Stomach (tissue), 19 donors: ENCODE measurements at places on chromosomes 6 and 20. TPM values are rescaled to one million over a fixed set of nuclear protein-coding genes. Genes with fewer than 3 reads are reported as not detected.

WFDC5 gene
- not detected for polyA plus RNA-seq

CLPSL2 gene
- not detected for polyA plus RNA-seq

POU3F2 gene
- polyA plus RNA-seq = not detected

DNA sequence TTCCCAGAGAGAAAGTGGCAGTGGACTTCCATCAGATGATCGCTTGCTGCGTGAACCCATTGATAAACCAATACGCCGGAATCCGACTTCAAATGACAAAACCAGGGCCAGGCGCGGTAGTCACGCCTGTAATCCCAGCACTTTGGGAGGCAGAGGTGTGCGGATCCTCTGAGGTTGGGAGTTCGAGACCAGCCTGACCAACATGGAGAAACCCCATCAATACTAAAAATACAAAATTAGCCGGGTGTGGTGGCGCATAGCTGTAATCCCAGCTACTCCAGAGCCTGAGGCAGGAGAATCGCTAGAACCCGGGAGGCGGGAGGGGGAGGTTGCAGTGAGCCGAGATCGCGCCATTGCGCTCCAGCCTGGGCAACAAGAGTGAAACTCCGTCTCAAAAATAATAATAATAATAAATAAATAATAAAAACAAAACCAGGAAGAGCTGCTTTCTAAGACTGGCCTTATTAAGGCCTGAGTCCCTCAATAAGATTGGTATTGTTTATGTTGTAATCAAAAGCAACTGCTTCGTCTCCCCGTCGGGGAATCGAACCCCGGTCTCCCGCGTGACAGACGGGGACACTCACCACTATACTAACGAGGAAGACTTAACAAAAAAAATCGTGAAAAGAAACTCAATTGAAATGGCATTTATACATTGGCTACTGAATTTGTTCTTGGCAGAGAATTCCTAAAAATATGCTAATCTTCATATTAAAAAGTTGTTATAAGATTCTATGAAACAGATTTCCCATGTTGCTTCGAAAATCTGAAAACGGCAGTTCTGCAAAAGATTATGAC is 110.2 kb upstream of the ZNF184 start:
- no peaks in the 10 kb centered on the region for H3K4me1 ChIP-seq
- no peak for DNase-seq
- H3K27ac ChIP-seq = no peak overlapping the region
- H3K4me3 ChIP-seq = no peak overlapping the region
- no peaks in the 10 kb centered on the region for H3K27me3 ChIP-seq

- no peak overlapping the region for H3K4me3 ChIP-seq
- no peaks in the 10 kb centered on the region for H3K4me1 ChIP-seq
- H3K27ac ChIP-seq = no peak overlapping the region
- H3K36me3 ChIP-seq = no peaks in the 10 kb centered on the region
- no peak for DNase-seq
- no peaks in the 10 kb centered on the region for H3K27me3 ChIP-seq
These were observed 131.7 kb upstream of the MLIP start for GRCh38 chr6:53979468-53980067.

GRCh38 chr20:62815066-62815991 is 1.5 kb upstream of the COL9A3 start:
- H3K36me3 ChIP-seq = peaks cover 38% of the 10 kb centered on the region
- peaks cover 65% of the 10 kb centered on the region for H3K27me3 ChIP-seq
- no peak for DNase-seq

DNA sequence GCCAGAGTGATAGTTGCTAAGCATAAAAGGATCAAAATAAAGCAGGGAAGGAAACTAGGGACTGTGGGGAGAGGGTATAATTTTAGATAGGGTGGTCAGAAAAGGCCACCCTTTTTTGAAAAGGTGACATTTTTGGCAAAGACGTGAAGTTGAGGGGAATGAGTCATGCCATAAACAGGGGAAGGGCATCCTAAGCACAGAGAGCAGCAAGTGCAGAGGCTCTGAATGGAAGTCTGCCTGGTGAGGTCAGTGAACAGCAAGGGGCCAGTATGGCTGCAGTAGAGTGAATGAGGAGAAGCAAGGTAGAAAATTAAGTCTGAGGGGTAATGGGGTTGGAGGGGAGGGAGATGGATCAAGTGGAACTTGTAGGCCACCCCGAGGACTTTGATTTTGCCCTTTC is 2.4 kb downstream of the KLC4 start:
- H3K36me3 ChIP-seq = peaks cover 53% of the 10 kb centered on the region
- no peak for DNase-seq
- peak overlapping the region; percentile 90 for H3K27ac ChIP-seq
- H3K4me3 ChIP-seq = no peak overlapping the region
- H3K27me3 ChIP-seq = no peaks in the 10 kb centered on the region

GRCh38 chr6:170034294-170034693 is 256.6 kb downstream of the DLL1 start:
- no peak overlapping the region for H3K27ac ChIP-seq
- H3K4me1 ChIP-seq = peaks cover 11% of the 10 kb centered on the region
- no peak overlapping the region for H3K4me3 ChIP-seq
- H3K27me3 ChIP-seq = no peaks in the 10 kb centered on the region
- DNase-seq = no peak

- no peaks in the 10 kb centered on the region for H3K36me3 ChIP-seq
- H3K27me3 ChIP-seq = no peaks in the 10 kb centered on the region
These were observed 217.4 kb upstream of the ECI2 start for GRCh38 chr6:4352731-4353130.

- no peaks in the 10 kb centered on the region for H3K27me3 ChIP-seq
- H3K27ac ChIP-seq = peak overlapping the region; percentile 76
- no peaks in the 10 kb centered on the region for H3K36me3 ChIP-seq
- peak; percentile 70 for DNase-seq
- H3K4me3 ChIP-seq = no peak overlapping the region
These were observed 390.1 kb upstream of the CITED2 start for GRCh38 chr6:139764498-139764986.

DNA sequence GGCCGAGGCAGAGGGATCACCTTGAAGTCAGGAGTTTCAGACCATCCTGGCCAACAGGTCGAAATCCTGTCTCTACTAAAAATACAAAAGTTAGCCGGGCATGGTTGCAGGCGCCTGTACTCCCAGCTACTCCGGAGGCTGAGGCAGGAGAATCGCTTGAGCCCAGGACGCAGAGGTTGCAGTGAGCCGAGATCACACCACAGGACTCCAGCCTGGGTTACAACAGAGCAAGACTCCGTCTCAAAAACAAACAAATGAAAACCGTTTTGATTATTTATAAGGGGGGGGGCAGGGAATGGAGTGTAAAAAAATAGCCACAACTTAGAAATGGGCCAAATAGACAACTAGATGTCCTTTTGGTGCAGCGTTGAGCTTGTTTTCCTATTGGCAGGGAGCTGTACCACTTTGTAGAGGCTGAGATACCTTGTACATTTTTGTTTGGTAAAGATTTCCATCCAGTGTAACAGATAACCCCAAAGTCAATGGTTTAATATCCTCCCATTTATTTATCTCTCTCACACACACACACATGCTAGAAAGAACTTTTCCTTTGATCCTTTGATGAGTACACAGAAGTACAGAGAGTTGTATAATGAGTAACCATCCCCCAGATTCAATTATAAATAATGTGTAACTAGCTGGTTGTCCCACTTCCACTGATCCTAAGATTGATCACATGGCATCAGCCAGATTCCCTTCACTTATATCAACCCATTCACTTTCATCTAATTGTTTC is 477.5 kb downstream of the PRKN start:
- no peak overlapping the region for H3K27ac ChIP-seq
- H3K36me3 ChIP-seq = no peaks in the 10 kb centered on the region
- no peaks in the 10 kb centered on the region for H3K4me1 ChIP-seq
- H3K4me3 ChIP-seq = no peak overlapping the region
